Suprapubic skin (tissue), 4 donors: ENCODE measurements at places on chromosomes 4 and X. TPM values are rescaled to one million over a fixed set of nuclear protein-coding genes. Genes with fewer than 3 reads are reported as not detected.

WAS gene
- total RNA-seq, result 4.7 TPM

PDGFC gene
- total RNA-seq, result 24.5 TPM

CDS1 gene
- total RNA-seq, result 21.6 TPM

CTPS2 gene
- 24.9 TPM for total RNA-seq

THAP6 gene
- 45.0 TPM for total RNA-seq

TEX13C gene
- not detected for total RNA-seq

GRK4 gene
- total RNA-seq, result 5.0 TPM

DNA sequence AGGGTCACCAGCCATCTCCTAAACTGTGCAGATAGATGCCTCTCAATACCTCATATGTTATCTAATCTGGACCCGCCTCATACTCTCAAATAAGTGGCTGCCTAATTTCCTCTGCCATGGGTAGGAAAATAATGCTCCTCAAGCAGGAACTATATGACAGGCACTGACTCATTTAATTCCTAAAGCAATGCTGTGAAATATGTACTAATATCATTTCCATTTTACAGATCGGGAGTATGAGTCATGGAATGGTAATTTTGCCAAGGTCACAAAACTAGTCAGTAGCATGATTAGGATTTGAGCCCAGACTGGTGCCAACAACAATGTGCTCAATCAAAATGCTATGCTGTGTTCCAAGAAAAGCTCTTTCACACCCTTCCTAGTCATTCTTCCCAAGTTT, 3.0 kb upstream of the NXT2 start:
- no peak for DNase-seq

- DNase-seq, result no peak
Observed at GRCh38 chrX:122565952-122566351, 618.1 kb upstream of the GRIA3 start.

DNA sequence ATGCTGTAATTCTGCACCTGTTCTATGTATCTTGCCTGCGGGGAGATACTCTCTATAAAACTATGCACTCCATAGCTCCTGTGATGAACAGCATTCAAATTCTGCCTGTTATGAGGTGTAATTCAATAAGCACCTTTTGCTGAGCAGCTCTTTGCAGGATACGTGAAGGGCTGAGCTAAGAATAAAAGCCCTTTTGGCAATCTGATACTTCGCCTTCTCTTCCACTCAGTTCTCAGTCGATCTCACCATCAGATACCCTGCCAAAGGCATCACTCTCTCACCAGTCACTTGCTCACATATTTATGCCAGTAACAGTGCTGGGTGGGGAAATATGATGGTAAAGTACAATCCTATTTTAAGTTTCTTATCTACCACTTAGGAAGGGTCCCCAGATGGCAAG, 67.2 kb downstream of the RPS3A start:
- no peak for DNase-seq

DNA sequence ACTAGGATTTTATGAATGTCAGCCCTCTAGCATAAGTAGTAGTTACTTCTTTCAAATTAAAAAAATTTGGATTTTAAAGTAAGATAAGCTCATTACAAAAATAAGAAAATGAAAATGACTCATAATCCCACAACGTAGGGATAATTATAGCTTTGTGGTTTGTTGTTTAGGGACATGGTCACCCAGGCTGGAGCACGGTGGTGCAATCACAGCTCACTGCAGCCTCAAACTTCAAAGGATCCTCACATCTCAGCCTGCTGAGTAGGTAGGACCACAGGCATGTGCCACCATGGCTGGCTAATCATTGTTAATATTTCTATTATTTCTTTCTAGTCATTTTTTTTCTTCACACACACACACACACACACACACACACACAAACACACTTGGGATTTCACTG, 57.6 kb downstream of the PLAC1 start:
- DNase-seq, result no peak

DNA sequence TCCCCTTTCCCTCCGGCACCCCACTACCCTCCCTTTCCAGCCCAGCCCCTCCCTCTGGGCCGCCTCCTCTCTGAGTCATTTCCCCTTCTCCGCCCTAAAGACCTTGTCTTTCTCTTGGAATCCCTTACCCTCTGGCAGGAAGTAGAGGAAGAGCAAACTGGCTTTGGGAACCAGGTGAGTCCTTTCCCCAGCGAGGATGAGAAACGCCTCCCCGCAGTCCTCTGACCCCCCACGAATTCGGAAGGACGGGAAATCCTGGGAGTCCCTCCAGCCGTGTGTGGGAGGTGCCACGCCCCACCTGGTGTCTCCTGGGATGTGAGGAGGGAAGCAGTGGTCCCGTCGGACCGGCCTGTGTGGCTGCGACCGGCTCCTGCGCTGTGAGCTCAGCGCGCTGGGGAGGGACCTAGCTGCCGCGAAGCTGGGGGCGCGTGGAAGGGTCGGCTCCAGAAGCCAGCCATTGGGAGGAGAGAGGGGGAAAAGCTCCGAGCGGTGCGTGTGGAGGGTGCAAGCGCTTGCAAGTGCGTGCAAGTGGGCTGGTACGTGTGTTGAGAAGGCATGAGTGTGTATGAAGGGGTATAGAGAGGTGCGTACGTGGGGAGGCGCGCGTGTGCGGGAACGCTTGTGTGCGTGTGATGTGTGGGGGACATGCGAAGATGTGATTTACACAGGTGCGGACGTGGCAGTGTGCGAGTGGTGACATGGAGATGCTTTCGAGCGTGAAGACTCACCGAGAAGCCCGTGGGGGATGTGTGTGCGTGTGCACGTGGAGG, 46.3 kb downstream of the TEX13B start:
- no peak for DNase-seq

DNA sequence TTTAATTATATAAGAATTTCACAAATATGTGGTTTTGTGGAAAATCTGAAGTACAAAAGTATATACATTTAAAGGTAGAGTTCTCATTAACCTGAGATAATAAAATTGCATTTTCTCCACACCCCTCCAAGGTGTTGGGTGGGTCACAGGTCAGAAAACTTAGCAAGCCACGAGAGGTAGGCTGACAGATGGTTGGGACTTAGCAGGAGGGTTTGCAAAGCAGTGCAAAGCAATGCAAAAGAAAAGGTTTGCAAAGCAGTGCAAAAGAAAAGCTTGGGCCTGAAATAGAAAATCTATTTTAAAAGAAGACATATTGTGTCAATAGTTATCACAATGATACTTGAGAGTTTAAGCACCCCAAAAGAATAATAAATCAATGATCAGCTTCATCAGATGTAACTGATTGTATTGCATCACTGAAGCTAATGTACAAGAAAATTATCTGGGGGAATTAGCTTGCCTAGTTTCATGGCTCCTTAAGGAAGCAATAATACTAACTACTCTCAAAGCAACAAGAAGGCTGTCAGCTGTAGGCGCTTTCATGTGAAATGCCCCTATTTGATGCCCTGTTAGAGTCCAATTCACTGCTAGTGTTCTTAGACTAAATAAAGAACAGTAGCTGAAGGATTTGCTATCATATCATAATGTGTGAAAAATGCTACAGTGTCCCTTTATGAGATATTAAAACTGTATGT, 319.5 kb downstream of the KCNIP4 start:
- DNase-seq, result no peak

GRCh38 chr4:38647101-38647819, 16.7 kb upstream of the KLF3 start:
- DNase-seq, result no peak

- DNase-seq, result no peak
Observed at GRCh38 chr4:152996111-152996571, 60.0 kb downstream of the FHDC1 start.

DNA sequence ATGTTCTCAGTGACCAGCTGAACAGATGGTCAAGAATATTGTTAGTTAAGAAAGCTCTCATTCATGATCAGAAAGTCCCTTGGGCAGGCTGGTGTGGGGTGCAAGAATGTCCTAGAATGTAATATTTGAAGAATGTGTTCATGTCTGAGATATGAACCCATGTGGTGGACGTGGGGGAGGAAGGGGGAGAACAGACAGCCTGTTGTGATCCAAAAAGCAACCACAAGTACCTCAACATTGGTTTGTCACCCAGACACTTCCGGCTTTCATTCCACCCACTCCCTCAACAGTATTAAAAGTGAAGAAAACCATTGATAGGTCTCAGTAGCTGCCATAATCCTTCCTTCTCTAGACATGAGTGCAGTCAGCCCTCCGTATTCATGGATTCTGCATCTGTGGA, 82.2 kb downstream of the MAML3 start:
- DNase-seq, result no peak

- DNase-seq, result no peak
Observed at GRCh38 chr4:96099031-96099430, 259.1 kb downstream of the PDHA2 start.

GRCh38 chr4:154491341-154492271, at the start of gene DCHS2:
TSS of gene DCHS2 (minus strand) at chr4:154491799. CDS start at chr4:154491355, 444 bp downstream.
- DNase-seq, result no peak

DNA sequence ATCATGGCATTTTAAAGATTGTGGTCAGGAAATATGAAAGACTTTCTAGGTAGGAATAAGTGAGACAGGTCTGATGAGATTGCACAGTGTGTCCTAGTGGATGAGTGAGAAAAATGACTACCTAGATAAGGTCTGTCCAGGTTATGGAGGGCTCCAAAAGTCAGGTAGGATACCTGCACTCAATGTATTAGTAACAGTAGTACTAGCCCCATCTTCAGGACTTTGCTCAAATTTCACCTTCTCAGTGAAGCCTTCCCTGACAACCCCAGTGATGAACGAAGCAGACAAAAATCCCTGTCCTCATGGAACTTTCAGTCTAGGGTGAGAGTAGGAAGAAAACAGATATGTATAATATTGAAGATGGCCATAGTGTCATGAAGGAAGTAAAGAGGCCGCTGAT, 85.7 kb downstream of the ZIC3 start:
- DNase-seq, result no peak
